SK-MEL-5 (cell line): ENCODE measurements at places on chromosomes 7 and 10.

DNA sequence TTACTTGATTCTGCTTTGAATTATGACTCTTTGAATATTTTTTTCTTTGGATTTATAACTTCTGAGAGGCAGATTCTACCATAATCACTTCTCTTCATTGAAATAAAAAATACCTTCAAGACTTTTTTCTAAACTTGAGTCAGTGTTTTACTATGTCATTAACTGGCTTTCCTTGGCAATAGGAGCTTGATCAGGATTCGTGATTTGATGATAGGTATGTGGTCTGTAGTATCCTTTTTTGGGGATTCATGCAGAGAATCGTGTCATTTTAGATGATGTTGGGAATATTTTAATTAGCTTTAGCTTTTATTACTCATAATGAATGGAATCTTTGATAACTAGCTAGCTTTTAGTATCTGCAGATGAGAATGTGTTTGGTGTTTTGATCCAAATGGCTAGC, 83.3 kb downstream of the PHTF2 start:
- no peak for DNase-seq

DNA sequence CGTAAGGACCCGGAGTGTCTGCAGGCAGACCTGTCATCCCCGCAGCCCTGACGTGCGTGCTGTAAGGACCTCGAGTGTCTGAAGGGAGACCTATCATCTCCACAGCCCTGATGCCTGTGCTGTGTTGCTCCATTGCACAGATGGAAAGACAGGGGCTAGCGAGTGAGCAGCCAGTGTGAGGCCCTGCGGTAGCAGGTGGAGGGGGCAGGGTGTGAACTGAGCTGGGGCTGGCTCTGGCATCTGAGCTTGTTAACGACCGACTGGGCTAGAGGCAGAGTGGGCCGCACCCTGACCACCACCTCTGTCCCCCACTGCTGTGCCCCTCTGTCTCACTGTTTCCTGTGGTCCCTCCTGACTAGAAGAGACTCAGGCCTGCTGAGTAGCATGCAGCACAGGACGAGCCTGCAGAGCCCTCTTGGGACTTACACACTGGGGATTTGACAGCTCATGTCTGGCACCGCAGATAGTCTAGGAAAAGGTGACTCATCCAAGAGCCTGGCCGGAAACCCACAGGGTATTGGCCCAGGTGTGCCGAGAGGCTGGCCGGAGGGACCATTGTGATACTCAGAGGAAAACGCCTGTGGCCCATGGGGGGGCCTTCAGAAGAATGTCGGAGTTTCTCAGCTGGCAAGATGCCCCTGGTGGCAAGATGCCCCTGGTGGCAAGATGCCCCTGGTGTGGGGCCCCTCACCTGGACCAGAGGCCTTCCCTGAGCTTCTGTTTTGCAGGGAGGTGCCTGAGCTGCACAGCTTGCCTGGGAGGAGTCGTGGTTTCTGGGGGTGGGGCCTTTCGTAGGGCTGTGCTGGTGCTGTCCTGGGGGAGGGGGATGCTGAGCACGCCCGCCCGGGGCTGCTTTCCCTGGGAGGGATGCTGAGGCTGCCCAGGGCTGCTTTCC, 34.3 kb downstream of the INPP5A start:
- peak; percentile 15 for DNase-seq

GRCh38 chr10:17010363-17011145, 119.1 kb downstream of the CUBN start:
- peak; percentile 74 for DNase-seq

DNA sequence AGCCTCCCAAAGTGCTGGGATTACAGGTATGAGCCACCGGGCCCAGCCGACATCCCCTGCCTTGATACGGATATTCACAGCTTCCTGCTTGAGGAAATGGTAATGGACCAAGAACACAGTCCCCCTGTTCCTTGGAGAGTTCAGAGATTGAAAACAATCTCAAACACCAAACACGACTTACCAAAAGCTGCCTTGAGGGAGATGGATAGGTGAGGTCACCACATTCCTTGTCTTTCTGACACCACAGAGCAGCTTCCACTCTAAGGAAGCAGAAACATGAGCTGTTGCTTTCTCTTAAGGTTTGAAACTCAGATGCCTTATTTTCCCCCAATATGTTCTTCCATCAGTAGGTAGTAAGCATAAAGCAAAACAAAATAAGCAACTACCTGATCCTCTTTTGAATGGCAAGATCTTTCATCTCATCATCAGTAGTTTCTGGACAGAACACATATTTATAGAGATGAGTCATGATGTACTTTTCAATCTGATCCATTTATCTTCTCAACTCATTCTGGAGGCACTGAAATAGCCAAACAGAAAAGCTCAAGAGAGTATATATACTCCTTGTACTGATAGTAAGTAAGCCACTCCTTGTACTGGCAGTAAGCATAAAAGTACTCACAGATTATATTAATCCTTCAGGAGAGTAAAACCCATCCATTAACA, 199.1 kb upstream of the KCTD7 start:
- no peak for DNase-seq

DNA sequence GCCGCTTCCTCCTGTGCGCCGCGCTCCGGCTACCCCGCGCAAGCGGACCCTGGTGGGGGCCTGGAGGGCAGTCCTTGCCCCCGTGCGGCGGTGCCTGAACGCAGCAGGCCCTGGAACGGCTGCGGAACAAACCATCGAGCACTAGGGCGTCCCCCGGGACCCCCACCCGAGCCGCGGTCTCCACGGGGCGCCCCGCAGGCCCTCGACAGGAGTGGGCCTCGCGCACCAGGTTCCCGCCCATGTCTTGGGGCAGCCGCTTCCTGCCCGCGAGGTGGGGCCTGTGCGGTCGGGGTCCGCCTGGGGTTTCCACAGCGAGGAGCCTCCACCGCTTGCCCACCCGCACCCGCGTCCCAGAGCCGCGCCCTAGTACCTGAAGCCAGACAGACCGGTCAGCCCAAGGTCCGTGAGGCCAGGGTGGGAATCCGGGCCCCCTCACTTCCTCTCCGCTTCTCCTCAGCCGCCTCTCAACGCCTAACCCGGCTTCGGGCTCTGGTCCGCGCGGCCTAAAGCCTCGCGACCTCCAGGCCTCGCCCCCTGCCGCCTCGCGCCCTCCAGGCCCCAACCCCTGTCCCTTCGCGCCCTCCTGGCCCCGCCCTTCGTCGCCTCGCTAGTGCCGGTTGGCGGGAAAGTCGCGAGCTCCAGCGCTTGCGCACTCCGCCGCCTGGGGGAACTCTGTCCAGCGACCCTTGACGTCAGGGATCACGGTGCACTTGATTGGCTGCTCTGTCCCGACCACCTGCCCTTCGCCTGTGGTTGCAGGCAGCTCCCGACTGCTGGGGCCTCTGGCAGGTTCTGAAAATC, 7.0 kb upstream of the GBX1 start:
- peak; percentile 87 for DNase-seq

- DNase-seq: no peak
Observed at GRCh38 chr10:53166325-53166724, 393.7 kb upstream of the MBL2 start.

GRCh38 chr10:28883741-28884423, 206.6 kb downstream of the BAMBI start:
- DNase-seq: no peak

DNA sequence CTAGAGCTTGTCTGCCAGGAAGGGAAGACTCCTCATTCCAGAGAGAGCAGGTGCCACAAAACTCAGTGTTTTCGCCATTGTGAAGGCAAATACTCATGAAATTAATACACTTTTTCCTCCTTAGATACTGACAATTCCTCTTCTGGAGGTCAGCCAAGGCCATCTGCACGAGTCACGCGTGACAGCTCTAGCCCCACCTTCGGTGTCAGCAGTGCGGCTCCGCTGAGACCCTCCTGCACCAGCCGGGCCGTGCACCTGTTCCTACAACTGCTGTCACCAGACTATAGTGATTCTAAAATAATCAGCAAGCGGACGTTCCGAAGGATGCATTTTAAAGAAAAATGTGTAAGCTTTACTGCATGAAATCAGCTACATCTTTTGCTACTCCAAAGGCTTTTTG, 127.7 kb downstream of the DIP2C start:
- no peak for DNase-seq

DNA sequence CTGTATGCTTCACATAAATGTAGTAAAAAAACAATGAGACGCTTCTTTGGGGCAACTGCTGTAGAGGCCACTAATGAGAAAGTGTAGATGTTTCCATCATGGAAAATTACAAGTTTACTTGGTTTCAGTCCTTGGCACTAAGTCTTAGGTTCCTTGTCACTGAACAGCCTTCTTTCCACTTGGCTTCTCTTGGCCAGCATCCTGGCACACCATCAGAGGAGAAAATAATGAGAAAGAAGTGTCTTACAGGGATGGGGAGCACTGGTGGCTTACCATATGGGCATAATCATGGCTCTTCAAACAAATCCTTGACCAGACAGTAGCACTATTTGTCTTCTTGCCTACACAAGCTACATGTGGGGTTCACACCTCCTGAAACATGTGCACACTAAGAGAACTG, 22.5 kb upstream of the SH3PXD2A start:
- DNase-seq: no peak

DNA sequence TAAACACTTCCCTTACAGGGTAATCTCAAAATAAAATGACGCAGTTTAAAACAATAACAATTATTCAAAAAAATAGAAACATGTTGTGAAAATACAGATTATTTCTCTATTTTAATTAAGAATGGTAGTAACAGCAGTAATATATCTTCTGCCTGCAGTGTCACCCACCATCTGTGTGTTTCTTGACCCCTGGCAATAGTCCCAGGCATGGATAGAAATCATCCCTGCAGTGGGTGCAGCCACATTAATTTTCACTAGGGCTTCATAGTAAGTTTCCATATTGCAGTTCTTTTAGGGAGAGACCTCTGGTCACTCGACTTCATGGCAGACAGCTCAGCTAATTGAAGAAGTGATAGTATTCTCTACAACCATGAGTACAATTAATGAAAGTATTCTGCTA, 470.1 kb upstream of the TEX47 start:
- DNase-seq: no peak

- no peak for DNase-seq
Observed at GRCh38 chr7:92260248-92260781, 14.5 kb downstream of the ANKIB1 start.

DNA sequence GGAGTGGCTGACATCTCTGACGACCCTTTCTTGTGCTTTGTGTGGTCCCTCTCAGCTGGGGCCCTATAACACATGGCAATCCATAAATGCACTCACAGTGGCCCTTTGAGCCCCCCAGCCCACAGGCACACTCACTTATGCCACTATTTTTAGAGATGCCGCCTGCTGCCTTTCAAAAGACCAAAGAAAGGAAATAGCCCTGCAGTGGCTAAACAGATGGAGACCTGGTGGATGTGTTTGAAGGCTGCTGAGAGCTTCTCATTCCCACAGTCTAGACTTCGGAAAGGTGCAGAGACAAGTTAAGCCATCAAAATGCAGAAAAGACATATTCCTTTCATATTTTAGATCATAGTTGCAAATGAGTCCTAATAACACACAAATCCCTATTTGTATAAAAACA, 42.0 kb upstream of the PDZD8 start:
- no peak for DNase-seq

- DNase-seq: no peak
Observed at GRCh38 chr10:24674892-24675632, 48.6 kb downstream of the ARHGAP21 start.

- DNase-seq: no peak
Observed at GRCh38 chr10:98433881-98434732, 12.6 kb downstream of the HPS1 start.

DNA sequence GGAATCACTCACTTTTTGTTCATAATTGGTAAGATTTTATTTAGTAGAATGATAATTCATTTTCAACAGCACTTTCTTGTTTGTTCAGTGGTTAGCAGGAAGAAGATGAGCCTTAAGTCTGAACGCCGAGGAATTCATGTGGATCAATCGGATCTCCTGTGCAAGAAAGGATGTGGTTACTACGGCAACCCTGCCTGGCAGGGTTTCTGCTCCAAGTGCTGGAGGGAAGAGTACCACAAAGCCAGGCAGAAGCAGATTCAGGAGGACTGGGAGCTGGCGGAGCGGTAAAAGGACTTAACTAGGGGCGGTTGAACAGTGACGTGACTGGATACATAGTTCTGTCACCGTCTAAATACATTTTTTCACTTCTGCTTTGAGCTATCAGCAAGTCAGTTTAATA, 31.3 kb downstream of the RABGEF1 start:
- DNase-seq: no peak

DNA sequence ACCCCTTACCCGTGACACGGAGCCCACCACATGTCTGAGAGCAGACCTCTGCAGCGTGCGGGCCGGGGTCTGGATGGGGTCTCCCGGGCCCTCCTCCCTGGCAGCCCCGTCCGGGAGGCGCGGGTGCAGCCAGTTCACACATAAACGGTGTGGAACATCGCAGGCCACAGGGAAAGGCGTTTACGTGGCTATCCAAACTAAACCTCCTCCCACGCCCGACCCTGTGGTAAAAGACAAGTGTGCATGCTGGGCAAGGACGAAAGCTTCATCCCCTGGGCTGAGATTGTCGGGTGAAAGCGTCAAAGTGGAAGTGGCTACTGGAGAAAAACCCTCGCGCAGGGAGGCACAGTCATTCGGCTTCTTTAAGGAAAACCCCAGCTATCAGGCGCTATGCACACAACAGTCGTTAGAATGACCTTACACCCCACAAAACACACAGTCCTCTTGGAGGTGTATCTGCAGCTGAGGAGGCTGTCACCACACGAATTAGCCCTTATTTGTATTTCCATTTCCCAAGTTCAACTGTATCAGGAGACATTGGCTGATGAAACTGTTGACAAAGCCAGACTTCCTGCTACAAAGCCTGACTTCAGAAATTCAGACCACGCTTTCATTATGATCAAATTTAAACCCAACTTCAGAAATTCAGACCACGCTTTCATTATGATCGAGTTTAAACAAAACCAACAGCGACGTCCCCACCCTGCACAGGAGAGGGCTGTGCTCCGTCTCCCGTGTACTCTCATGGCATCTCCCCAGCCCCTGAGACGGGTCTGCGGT, 15.3 kb downstream of the GPER1 start:
- DNase-seq: no peak

DNA sequence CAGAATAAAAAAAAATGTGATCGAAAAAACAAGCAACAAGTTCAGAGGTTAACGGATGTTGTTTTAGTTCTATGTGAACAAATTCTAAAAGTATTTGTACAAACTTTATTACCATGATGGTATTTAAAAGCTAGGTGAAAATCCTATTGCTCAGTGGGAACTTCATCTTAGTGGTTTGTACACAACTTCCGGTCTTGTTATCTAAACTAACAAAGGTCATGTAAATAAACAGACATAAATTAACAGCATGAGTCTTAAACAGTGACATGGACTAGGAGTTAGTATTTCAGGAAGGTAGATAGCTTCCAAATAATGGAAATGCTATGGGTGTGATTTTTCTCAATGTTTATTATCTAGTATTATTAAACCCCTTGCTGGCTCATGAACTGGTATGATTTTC, 83.8 kb downstream of the SPAG6 start:
- no peak for DNase-seq

GRCh38 chr10:22436893-22437619, 91.8 kb downstream of the SPAG6 start:
- DNase-seq: peak; percentile 51

DNA sequence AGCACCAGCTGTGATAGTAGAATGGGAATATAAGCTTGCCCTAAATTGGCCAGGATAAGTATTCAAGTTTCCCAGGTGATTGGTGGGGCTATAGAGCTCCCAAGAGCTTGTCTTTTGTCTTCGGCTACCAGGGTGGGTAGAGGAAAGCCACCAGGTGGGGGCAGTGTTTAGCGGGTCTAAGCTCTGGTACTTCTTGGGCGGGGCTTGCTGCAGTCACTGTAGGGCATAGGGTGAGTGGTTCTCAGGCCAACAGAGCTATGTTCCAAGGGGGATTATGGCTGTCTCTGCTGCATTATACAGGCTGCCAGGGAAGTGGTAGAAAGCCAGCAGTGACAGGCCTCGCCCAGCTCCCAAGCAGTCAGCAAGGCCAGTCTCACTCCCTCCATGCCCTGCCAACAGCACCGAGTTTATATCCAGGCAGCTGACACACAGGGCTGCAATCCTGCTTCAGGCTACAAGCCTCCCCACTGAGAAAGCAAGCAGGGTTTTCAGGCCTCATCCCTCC, 110.7 kb downstream of the ZNF467 start:
- peak; percentile 93 for DNase-seq
